ENCODE measurements at places on chromosomes 2 and 18.

- DNase-seq, result no peak
Measured at GRCh38 chr2:62539606-62540407, 33.8 kb upstream of the TMEM17 start.

GRCh38 chr2:222547083-222547482 is 108.8 kb downstream of the FARSB start:
- DNase-seq, result no peak

DNA sequence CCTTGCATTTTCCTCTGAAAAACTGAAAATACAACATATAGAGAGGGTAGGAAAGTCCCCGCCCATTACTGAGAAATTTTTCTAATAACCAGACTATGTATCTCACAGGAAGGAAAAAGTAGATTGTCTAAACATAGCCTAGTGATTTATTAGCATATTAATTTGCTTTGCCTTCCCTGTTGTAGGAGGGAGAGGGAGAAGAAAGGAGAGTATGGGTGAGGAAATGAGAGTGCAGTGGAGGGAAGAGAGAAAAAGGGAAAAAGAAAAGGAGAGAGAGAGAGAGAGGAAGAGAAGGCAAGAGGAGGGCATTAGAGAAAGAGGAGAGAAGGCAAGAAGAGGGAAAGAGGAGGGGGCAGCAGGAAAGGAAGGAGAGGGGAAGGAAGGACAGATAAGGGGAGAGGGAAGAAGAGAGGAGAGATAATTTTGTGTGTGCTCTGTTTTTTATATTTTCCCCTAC is 3.6 kb upstream of the KYNU start:
- no peak for DNase-seq

DNA sequence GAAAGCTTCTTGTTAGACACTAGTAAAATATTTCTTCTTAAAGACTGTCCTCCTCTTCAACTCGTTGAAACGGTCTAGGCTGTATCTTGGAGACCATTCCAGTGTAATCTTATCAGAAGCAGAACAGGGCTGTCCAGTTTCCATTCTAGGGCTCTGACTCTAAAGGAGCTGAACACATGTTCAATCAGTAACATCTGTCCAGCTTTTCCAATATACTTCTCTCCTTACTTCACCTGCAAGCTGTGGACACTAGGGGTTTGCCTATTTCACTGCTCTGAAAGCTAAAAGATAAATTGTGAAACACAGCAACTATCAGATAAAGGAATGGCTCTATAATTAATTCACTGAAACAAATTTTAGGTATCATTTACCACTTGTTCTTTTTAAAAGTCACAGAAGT is 73.8 kb downstream of the ZNF385B start:
- DNase-seq, result no peak

- DNase-seq, result no peak
Measured at GRCh38 chr2:239692362-239692851, 291.6 kb upstream of the HDAC4 start.

DNA sequence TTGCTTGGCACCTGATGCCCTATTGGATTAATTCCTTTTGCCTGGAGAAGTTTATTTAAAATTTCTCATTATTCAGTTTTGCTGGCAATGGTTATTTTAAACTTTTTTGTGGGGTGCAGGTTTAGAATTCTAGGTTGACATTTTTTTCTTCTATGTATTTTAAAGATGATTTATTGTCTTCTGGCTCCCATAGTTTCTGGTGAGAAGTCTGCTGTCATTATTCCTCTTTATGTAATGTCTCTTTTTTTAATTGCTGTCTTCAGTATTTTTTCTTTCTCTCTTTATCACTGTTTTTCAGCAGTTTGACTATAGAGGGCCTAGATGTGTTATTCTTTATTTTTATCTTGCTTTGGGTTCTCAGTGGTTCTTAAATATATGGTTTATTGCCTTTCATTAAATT is 182.2 kb upstream of the STON1 start:
- DNase-seq, result peak; percentile 16

- DNase-seq, result no peak
Measured at GRCh38 chr2:82254728-82255127, 1950.2 kb upstream of the LRRTM1 start.

DNA sequence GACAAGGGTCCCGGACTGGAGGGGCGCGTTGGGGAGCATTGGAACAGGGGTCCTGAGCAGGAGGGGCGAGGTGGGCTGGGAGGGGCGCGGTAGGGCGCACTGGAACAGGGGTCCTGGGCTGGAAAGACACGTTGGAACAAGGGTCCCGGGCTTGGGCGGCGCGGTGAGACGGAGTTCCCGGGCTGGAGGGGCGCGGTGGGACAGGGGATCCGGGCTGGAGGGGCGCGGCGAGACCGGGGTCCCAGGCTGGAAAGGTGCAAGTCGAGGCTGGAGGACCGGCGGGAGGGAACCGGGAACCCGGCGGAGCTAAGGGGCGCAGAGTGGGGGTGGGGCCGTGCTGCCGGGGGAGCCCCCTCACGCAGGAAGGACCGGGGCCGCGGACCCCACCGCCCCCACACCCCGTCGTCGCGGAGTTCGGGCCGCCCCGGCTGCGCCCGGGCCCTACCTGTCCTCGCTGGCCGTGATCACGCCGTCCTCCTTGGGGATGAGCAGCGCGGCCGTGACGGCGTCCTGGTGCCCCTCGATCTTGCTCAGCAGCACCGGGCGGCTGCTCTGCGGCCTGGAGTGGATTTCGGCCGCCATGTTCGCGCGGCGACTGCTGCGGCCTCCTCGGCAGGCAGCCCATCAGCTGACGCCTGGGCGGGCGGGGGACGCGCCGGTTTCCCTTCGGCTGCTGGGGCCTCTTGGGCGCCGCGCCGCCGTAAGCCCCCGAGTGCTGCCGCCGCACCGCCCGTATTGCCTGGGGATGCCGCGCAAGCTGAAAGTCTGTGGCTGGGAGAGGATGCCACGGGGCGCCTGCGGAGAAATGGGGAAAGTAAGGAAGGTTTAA is at the start of gene WDFY1:
Gene WDFY1 (minus strand): TSS at position 633 of the 829 bp plus-strand sequence. CDS start 51 bp downstream, at position 582.
- DNase-seq, result peak; percentile 98

DNA sequence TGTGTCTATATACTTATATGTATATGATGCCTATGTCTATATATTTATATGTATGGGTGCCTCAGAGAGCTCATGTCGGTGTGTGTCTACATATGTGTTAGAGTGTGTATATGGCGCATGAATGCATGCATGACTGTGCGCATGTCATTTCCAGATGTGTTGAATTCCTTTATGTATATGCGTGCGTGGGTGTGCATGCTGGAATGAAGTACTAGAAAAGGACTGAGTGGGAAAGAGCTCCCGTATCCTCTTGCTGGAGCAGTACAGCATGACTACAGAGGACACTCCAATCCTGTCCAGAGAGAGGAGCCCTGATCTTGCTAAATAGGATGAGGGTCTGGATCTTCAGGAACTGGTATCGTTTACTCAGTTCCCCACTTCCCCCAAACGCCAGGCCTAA is 56.8 kb upstream of the LRPPRC start:
- DNase-seq, result no peak

DNA sequence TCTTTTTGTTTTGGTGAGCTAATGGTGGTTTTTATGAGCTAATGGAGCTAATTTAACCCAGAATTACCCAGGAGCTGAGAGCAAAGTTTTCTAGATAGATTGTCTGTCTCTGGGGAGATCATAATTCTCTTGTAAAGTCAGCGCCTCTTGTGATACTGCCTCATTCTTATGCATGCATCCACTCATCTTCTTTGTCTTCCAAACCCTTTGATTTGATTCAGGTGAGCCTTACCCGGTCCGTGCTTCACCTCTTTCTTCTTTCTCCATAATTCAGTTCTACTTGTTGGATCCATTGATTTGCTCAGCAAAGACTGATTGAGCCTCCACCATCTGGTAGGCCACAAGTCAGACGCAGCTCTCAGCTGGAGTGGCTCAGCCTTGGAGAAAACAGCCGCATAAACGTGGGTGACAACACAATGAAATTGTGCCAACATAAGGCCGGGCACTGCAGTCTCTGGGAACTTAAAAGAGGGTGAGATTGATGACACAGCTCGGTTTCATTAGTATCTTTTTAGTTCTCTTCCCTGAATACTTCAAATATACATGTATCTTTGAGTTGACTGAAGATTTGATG is 158.5 kb upstream of the SH3BP4 start:
- DNase-seq, result no peak

DNA sequence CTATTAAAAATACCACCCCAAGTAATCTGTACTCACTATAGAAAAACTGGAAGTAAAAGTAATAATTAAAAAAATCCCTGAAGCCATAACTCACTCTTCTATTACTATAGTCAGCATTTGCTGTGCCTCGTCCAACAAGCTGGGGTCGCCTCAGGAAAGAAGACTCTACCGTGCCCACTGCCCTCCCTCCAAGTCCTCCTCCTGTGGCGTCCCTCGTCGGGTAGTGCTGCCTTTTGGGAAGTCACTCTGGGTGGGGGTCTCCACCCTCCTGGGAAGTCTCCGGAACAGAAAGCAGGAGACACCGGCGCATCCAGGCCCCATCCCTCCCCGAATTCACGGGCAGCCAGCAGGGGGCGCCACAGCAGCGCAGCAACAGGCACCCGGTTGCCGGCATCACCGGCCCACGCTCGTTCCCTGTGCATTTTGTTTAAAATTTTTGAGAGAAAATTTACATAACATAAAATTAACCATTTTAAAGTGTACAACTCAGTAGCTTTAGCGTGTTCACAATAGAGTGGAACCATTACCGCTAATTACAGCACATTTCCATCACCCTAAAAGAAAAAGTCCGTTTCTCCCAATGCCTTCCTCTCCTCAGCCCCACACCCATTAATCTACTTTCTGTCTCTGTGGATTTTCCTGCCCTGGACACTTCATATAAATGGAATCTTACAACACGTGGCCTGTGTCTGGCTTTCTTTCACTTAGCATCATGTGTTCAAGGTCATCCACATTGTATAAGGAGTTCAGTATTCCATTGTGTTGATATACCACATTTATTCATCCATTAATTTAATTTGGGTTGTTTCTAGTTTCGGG is 62.2 kb downstream of the ADNP2 start:
- peak; percentile 81 for DNase-seq

- DNase-seq, result no peak
Measured at GRCh38 chr2:80222644-80223043, 81.9 kb downstream of the LRRTM1 start.

- DNase-seq, result no peak
Measured at GRCh38 chr2:15315411-15315810, 245.7 kb downstream of the NBAS start.

GRCh38 chr2:29322011-29322410 is 206.8 kb downstream of the CLIP4 start:
- DNase-seq, result no peak

DNA sequence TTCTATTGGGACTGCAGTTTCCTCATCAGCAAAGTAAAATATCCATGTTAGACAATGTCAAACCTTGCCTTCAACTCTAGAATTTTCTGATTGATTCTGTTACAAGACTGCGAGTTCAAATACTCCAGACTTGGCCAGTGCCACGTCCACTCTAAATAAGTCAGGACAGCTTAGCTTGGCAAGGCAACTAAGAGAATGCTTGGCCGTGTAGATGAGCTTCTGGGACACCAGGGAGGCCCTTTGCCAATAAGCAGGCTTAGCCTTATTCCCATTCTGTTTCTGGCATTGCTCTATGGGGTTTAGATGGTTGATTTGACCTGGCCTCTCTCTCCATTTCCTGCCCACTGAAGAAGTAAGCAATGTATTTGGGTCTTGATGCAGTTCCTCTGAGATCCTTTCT is 218.1 kb upstream of the SIX2 start:
- DNase-seq, result no peak

GRCh38 chr2:229653531-229653930 is 60.8 kb downstream of the DNER start:
- DNase-seq, result no peak

DNA sequence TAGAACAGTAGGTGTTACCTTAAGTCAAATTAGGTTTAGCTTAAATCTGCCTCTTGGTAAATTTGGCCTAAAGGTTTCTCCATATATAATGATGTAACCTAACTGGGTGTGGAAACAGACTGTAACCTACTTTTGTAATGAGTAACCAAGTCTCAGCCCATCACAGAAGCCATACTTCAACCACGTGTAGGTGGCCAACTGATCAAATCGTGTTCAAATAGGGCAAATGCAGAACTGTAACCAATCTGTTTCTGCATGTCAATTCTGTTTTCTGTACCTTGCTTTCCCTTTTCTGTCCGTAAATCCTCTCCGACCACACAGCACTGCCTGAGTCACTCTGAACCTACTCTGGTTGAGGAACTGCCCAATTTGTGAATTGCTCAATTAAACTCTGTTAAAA is 34.0 kb upstream of the PLA2R1 start:
- no peak for DNase-seq

- no peak for DNase-seq
Measured at GRCh38 chr2:1154710-1155594, 204.3 kb downstream of the SNTG2 start.

DNA sequence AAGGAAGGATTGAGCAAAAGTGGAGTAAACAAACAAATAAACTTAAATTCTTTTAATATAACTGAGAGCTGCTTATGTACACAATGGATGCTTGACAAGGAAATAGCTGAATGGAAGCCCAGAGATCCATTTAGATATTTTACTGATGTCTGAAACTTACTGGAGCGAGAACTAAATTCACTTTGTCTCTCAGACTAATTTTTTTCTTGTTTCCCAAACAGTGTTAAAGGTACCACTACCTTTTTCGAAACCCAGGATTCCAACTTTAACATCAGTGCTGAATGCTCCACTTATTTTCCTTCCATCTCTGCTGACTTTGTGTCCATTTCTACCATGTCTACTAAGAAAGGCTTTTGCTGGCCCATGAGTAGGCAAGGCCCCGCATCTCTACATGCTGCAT is 4.0 kb downstream of the EFEMP1 start:
- no peak for DNase-seq
